Activated T-helper 1 cell treated with anti-CD3 and anti-CD28 coated beads, Interleukin-12 subunit alpha, Interleukin-12 subunit beta, Interleukin-2, Interleukin-4 antibody, amounts not matched to agents 30 ng/mL and 10 ng/mL and 1 ng/mL, durations not matched to agents 14 hours and 24 hours and 36 hours (primary cell): ENCODE measurements at places on chromosomes 11 and 22.

DNA sequence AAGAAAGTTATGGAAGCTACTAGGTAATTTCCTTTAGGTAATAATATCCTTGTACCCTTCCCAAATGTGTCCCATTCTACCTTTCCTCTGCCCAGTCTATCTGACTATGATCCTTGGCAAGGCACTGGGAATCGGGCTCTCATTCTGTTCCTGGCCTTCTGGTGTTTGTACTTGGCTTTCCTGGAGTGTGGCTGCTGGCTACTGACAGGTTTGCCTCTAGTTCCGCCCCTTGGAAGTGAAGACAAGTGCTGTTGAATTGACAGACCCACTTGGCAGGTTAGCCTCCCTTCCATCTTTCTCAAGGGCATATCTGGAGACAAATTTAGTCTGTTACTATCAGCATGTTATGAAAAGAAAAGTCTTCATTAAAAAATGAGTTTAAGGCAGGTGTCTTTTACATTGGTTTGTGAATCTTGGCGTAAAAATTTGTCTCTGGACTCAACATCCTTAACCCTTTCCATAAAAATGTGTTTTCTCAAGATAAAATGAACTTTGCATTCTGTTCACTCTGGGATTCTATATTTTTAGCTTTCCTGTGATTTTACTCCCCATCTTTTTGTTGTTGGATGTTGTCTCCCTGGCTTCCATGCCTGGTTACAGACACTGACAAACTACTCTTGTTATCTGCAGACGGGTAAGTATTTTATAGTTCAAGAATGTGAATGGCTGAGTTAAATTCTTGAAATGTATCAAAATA is 287.4 kb upstream of the PDGFD start:
- no peaks in the 10 kb centered on the region for H3K4me1 ChIP-seq
- H3K27ac ChIP-seq: no peak overlapping the region
- no peaks in the 10 kb centered on the region for H3K36me3 ChIP-seq
- no peak overlapping the region for H3K4me3 ChIP-seq
- H3K27me3 ChIP-seq: no peaks in the 10 kb centered on the region

- H3K4me3 ChIP-seq: peak overlapping the region; percentile 98
- H3K36me3 ChIP-seq: peaks cover 32% of the 10 kb centered on the region
- peak; percentile 63 for DNase-seq
- peaks cover 22% of the 10 kb centered on the region for H3K4me1 ChIP-seq
These were observed 771 bp downstream of the MIF start for GRCh38 chr22:23894710-23895598.

DNA sequence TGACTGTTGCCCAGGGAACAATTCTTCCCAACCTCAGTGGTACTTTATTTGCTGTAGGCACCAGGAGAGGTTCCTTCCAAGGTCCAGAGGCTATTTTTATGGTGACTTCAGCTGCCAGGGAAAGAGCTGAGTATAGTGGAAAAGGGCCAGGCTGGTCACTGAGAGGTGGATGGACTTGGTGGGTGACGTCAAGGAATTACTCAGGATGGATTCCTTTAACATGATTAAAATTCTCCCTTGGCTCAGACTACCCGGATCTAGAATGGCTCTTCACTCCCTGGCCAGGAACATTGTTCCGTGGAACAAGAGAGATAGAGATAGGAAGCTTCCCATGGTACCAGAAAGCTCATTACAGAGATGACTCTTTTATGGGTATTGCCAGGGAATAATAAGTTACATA is 8.7 kb upstream of the CALCA start:
- H3K36me3 ChIP-seq: no peaks in the 10 kb centered on the region
- no peak for DNase-seq
- H3K4me3 ChIP-seq: no peak overlapping the region
- peaks cover 44% of the 10 kb centered on the region for H3K27me3 ChIP-seq

DNA sequence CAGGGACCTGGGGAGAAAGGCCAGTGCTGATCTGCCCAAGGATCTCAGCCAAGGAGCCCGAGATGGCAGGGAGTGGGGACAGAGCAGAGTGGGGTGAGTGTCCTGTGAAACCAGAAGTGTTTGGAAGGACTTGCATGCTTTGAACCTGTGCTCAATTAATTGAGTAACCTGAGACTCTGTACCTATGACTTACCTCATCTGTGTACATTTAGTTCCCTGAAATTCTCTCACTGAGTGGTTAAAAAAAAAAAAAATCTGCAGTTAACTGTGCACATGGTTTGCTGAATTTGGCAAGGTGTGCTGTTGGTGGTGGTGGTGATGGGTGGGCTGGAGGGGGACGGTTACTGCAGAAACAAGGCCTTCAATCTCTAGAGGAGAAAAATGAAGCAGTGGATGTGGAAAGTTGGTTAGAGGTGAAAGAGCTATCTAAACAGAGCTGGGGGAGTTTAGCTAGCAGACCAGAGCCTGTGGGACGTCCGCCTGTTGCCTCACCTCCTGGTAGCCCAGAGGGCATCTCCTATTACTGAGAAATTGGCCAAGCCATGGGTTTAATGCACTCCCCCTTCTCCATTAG is 8.3 kb upstream of the SORL1-AS1 start:
- H3K4me1 ChIP-seq: peaks cover 94% of the 10 kb centered on the region
- peaks cover 2% of the 10 kb centered on the region for H3K27me3 ChIP-seq
- no peak for DNase-seq
- H3K27ac ChIP-seq: no peak overlapping the region
- H3K36me3 ChIP-seq: peaks cover 33% of the 10 kb centered on the region
- no peak overlapping the region for H3K4me3 ChIP-seq

DNA sequence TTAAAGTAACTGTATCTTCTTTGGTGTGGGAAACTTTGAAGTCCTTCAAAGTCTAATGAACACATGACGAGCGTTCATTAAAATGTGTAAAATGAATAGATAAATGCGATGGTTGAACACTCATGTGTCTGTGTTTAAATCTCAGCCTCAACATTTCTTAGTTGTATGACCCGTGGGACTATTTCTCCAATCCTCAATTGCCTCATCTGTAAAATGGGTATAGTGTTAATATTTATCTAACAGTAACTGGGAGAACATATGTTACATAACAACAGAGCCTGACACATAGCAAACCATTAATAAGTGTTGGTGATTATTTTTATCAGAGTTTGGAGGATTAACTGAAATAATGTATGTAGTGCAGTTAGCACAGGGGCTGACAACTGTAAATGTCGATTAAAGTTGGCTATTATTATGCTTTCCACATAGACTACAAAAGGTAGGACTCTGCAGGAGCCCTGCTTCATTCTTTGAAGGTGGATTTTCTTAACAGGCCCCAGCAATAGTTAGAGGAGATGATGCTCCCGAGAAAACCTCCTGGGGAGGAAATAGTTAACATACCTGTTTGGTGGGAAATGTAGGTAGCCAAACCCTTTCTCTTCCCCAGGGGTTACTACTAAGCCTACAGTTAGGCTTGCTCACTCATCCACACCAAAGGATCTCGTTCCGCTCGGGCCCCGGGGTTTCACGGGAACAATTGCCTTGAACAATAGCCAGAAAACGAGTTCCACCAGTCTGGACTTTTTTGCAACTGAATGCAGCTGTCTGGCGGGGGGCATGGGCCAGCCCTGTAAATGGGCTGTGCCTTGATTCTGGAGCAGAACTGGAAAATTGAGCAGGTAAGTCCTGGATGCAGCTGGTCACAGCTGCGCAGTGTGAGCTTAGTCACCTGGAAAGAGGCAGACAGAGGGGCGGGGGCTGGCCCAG is 133.4 kb downstream of the DBX1 start:
- DNase-seq: no peak
- no peak overlapping the region for H3K4me3 ChIP-seq
- peaks cover 7% of the 10 kb centered on the region for H3K27me3 ChIP-seq
- H3K27ac ChIP-seq: no peak overlapping the region

DNA sequence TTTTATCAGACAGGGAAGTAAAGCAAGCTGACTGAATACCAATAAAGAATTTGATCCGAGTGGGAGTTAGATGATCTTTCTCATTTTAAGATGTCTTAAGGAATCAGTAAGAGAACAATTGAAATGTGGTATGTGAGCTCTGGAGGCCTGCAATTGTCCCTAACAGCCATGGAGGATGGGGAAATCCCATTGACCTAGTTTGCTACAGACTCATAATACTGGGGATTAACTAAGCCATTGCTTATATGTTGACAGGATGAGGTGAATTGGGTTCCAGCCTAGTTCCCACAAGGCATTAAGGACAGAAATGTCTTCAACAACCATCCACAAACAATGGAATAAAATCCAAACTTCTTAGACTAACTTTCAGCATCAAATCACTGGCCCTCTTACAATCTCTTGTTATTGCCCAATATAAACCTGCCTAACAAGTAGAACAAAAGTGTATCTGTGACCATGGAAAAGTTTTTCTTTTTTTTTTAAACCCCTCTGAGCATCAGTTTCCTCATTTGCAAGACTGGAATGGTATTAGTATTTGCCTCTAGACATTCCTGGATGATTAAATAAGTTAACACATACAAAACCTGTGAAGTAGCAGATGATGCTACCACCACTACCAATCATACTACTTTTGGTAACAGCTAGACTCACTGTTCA is 773.2 kb downstream of the DLG2 start:
- H3K4me3 ChIP-seq: no peak overlapping the region
- H3K27ac ChIP-seq: no peak overlapping the region
- DNase-seq: no peak

- peaks cover 3% of the 10 kb centered on the region for H3K4me1 ChIP-seq
- H3K27me3 ChIP-seq: no peaks in the 10 kb centered on the region
- H3K36me3 ChIP-seq: peaks cover 15% of the 10 kb centered on the region
These were observed 25.0 kb upstream of the SERPIND1 start for GRCh38 chr22:20748731-20749428.
